ENCODE measurements at places on chromosomes 7 and 10.
A peak's percentile ranks its signal among the peaks of the same experiment; 100 is the strongest.

- DNase-seq = no peak
Measured at GRCh38 chr7:137266764-137267163, 76.8 kb downstream of the PTN start.

DNA sequence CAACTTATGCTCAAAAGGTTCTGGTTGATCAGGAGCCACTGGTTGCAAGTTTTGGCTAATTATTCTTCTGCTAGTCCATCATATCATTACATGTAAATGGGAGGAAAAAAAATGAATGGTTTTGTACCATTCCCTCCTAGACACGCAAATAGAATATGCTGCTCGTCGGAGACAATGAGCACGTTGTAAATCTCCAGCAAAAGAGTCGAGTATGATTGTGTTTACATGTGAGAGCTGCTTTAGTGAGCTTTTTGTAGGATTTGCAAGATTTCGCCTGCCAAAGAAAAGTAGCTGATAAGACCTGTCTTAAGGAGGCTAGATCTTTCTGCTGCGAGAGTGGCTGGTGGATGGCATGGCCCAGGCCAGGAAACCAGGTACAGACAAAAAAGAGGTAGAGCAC lies 109.0 kb downstream of the ZMYND11 start:
- DNase-seq = no peak

- peak; percentile 72 for DNase-seq
Measured at GRCh38 chr10:110916554-110917346, 2.2 kb downstream of the BBIP1 start.

GRCh38 chr7:51635775-51636174 lies 319.2 kb upstream of the COBL start:
- DNase-seq = no peak

- DNase-seq = no peak
Measured at GRCh38 chr10:63373176-63373575, 92.6 kb downstream of the JMJD1C start.

DNA sequence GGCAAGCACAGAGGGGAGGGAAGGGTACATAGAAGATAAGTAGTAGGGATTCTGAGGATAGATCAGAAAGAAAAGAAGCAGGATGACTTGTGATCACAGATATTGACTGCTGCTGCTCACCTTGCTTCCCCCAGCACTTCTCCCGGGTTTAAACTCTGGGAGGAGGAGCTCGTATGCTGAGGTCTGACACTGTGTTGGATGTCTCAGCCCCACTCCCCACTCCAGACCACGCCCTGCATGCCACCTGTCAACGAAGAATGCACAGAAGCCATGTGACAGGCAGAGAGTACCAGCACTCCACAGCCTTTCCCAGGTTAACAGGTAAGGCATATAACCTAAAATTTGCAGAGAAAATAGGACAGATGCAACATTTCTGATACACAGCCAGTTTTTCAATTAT lies 388.9 kb downstream of the TNS3 start:
- DNase-seq = no peak

GRCh38 chr7:43637114-43637806 lies 54.4 kb downstream of the STK17A start:
- no peak for DNase-seq

DNA sequence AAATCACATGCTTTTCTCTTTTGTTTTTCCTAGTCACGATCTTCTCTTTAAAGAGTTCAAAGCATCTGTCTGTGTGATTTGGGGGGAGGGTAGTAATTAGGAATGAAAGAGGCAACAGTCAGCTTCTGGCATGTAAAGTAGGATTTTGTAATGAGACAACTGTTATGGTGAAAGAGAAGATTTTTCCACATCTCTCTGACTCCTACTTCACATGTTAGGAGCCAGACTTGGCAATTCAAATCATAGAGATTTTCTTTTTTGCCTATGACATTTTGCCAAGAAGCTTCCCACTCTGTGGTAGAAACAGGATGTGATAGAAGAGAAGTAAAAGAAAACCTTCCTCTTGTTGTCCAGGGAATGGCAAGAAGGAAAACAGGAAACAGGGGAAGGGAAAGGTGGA lies 38.3 kb upstream of the KLHL7 start:
- DNase-seq = peak; percentile 37

GRCh38 chr7:47581804-47582763 lies at the start of gene TNS3:
Gene TNS3, minus strand, starts transcription at chr7:47582111. Its CDS starts 142,475 bp downstream, at chr7:47439636.
- DNase-seq = no peak

- no peak for DNase-seq
Measured at GRCh38 chr10:94293354-94293753, 69.4 kb downstream of the NOC3L start.

- DNase-seq = peak; percentile 94
Measured at GRCh38 chr10:80472234-80473095, 18.4 kb downstream of the TSPAN14 start.

DNA sequence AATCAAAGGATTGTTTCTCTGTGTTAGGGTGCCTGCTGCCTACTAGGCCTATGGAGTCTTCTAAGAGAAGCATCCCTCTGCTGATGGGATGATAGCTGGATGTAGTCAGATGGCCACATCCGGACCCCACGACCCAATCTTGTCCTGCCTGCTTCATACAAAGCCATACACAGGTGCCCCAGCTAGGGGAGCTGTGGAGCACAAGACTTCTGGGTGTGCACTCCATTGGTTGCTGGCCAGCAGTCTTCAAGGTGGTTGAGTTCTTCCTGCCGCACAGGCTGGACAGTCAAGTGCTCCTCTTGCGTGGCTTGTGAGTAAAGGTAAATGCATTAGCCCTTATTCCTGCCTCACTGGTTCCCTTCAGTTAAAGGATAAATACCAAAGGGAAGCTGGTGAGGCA lies 120.2 kb downstream of the TEX36 start:
- no peak for DNase-seq

DNA sequence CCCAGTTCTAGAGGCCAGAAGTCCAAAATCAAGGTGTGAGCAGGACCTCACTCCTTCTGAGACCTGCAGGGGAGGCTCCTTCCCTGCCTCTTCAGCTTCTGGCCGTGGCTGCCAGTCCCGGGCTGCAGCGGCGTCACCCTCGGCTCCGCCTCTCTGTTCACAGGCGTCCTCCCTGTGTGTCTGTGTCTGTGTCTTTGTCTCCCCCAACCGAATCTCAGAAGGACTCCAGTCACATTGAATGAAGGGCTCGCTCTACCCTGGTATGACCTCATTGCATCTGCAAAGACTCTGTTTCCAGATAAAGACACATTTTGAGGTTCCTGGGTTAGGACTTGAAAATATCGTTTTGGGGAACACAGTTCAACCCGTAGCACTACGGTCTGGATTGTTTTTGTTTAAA lies 33.1 kb upstream of the GALNT11 start:
- no peak for DNase-seq

GRCh38 chr10:110040767-110041478 lies 33.1 kb downstream of the ADD3 start:
- DNase-seq = no peak

- DNase-seq = no peak
Measured at GRCh38 chr10:108523016-108523800, 1358.7 kb upstream of the SORCS1 start.

- DNase-seq = no peak
Measured at GRCh38 chr7:68422281-68422680, 1176.0 kb upstream of the AUTS2 start.

All from amniotic epithelial cell (primary cell).